ENCODE measurements at places on chromosomes 13 and 19.

GRCh38 chr19:40716031-40716481 is 630 bp downstream of the COQ8B start:
- DNase-seq = peak; percentile 26

- DNase-seq = no peak
Observed at GRCh38 chr13:75458696-75459422, 23.1 kb downstream of the TBC1D4 start.

GRCh38 chr13:37326334-37326733 is 220.9 kb upstream of the CSNK1A1L start:
- DNase-seq = no peak

- DNase-seq = no peak
Observed at GRCh38 chr13:42617221-42617620, 43.3 kb downstream of the TNFSF11 start.

- no peak for DNase-seq
Observed at GRCh38 chr13:30971575-30971974, 39.1 kb downstream of the TEX26 start.

- DNase-seq = no peak
Observed at GRCh38 chr13:98474292-98474691, 102.6 kb downstream of the STK24 start.

- DNase-seq = no peak
Observed at GRCh38 chr13:40432018-40432978, 234.1 kb downstream of the FOXO1 start.

DNA sequence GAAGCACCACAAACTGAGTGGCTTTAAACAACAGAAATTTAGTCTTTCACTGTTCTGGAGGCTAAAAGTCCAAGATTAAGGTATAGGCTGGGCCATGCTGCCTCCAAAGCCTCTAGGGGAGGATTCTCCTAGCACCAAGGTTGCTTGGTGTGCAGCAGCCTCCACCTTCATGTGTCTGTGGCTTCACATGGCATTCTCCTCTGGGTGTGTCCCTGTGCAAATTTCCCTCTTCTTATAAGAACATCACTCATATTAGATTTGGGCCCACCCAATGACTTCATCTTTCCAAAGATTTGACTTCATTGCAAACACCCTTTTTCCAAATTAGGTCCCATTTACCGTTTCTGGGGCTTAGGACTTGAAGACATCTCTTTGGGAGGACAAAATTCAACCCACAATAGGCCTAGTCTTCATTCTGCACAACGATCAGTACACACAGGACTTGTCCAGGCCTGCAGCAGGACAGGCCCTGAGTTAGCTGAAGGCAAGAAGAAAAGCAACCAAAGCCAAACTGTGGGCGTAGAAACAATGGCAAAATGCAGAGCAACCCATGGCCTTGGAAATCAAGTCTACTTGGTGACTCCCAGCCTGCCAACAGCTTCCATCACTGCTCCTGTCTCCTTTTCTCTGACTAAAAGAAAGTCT is 521.2 kb upstream of the NBEA start:
- DNase-seq = no peak

- DNase-seq = no peak
Observed at GRCh38 chr19:33252971-33253370, 27.3 kb upstream of the SLC7A10 start.

- no peak for DNase-seq
Observed at GRCh38 chr19:54459282-54460229, 4.0 kb downstream of the LENG9 start.

- DNase-seq = peak; percentile 23
Observed at GRCh38 chr13:73913751-73914518, 220.3 kb downstream of the KLF12 start.

DNA sequence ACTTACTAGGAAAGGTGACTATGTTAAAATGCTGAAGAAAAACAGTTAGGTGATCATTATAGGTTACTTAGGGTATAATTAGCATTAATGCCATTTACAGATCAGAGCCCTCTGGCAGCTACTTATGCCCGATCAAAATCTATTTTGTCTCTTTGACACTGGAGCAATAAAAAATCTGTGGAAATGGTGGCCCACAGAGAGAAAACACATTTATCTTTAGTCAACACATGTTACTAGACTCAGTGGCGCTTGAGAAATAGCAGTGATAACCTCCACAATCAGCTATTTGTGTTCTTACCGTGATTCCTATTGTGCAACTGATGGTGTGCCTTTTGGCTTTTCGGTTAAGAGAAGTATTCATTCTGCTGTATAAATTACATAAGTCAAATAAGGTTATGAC is 1519.6 kb downstream of the PCDH9 start:
- DNase-seq = no peak

DNA sequence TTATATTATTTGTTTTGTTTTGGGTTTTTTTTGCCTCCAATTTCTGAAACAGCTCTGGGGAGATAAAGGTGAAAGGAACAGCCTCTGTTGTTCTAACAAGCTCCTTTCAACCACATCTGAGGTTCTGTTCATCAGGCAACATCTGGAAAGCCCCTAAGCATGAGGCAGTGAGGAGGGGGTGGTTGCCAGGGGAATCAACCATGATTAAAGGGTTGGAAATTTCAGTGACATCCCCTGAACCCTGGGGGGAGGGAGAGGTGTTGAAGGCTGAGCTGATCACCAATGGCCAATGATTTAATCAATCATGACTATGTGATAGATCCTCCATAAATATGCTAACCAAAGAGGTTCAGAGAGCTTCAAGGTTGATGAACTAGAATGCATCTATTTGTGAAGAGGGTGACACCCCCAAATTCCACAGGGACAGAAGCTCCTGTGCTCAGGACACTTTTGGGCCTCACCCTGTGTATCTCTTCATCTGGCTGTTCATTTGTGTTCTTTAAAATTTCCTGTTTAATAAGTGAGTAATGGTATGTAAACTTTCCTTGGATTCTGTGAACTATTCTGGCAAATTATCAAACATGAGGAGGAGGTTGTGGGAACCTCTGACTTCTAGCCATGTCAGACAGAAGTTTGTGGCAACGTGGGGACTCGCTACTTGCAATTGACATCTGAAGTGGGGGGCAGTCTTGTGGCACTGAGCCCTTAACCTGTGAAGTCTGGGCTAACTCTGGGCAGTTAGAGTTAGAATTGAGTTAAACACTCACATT is 221.3 kb downstream of the NHLRC3 start:
- DNase-seq = no peak

- DNase-seq = no peak
Observed at GRCh38 chr19:20072936-20073335, 4.9 kb upstream of the ZNF90 start.

DNA sequence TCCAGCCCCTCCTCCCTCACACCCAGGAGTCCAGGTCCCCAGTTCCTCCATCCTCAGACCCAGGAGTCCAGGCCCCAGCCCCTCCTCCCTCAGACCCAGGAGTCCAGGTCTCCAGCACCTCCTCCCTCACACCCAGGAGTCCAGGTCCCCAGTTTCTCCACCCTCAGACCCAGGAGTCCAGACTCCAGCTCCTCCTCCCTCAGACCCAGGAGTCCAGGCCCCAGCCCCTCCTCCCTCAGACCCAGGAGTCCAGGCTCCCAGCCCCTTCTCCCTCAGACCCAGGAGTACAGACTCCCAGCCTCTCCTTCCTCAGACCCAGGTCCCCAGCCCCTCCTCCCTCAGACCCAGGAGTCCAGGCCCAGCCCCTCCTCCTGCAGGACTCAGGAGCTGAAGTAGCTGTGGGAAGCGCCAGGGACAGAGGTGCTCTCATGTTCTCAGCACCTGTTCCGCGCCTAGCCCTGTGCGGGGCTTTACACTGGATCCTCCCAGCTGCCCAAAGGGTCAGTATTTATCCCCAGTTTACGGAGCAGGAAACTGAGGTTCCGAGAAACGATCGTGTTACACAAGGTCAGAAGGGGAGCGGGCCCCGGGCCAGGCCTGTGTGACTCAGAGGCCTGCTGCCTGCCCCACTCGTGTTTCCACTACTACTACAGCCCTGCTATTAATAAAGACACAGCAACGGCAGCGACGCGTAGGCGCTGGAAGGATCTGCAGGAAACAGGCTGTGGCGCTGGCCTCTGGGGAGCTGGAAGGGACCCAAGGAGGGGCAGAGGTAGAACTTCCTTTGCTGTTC is 1.7 kb upstream of the SBK3 start:
- no peak for DNase-seq

- peak; percentile 60 for DNase-seq
Observed at GRCh38 chr13:21670006-21670882, 629 bp upstream of the FGF9 start.

GRCh38 chr13:99159331-99160061 is 41.2 kb upstream of the UBAC2 start:
- no peak for DNase-seq

DNA sequence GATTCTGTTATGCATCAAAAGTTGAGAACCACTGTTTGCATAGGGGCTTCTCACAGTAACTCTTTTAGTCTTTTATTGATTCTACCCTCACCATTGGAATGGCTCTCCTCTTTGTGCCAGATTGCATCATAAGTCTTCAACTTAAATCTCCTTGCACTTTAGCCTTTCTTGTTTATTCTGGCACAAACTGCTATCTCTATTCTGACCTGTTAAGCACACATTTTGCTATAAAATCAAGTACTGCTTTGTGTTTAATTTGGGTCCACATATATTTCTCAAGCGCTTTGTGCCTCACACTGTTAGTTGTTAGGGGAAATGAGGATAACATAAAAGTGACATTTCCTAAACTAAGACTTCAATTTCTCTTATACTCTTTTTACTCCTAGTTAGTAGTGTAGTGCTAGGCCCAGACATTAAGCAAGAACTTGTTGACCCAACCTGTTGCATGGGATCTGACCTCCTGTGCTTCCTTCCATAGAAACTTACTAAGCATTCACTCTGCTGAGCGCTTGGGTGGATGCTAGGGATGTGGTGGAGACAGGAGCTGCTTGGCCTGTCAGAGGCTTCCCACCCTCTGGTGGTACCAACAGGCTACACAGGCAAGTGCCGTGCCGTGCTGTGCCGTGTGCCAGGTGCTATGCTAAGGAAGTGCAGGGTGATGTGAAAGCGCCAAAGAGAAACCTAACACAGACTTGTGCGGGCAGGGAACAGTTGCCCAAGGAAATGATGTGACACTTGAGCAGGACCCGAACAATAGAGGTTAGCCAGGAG is 1.2 kb downstream of the UTP14C start:
- DNase-seq = no peak

GRCh38 chr13:99311137-99311536 is 3.9 kb upstream of the GPR183 start:
- DNase-seq = no peak

DNA sequence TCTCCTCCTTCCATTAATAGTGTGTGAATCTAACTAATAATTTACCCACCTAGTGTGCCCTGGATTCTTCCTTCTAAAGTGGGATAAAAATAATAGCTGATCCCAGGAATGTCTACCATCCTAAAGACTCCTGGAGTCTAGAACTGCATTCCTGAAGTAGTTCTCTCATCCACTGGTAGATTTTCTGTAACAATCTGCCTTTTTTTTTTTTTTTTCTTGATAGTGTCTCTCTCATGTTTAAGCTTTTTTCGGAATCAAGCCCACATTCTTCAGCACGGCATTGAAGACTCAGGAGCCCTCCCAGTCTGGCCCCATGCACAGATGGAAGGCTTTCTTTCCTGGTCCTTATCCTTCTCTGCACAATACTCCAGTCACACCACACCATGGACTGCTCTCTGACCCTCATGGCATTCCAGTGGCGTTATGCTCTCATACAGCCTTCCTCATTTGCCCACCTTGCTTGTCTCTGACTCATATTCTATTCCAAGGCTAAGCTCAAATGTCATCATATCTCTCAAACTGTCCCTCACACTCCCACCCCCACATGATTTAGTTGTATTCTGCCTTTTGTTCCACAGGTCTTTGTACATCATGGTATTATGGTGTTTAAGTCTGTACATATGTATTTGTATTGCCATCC is 68.7 kb upstream of the FRY start:
- no peak for DNase-seq

- DNase-seq = no peak
Observed at GRCh38 chr19:55115446-55116065, 1.9 kb downstream of the PPP1R12C start.

GRCh38 chr19:9995084-9995483 is 15.2 kb downstream of the COL5A3 start:
- no peak for DNase-seq

- DNase-seq = no peak
Observed at GRCh38 chr19:13097033-13097462, 5.6 kb downstream of the LYL1 start.
